ENCODE measurements at places on chromosomes 3 and 15. TPM values are rescaled to one million over a fixed set of nuclear protein-coding genes. Genes with fewer than 3 reads are reported as not detected.

Gene AMIGO3
- total RNA-seq = 0.43 TPM

Gene GPR87
- not detected for total RNA-seq

Gene MOBP
- total RNA-seq = not detected

Gene CDHR4
- total RNA-seq = not detected

Gene COX5A
- total RNA-seq = 195 TPM

DNA sequence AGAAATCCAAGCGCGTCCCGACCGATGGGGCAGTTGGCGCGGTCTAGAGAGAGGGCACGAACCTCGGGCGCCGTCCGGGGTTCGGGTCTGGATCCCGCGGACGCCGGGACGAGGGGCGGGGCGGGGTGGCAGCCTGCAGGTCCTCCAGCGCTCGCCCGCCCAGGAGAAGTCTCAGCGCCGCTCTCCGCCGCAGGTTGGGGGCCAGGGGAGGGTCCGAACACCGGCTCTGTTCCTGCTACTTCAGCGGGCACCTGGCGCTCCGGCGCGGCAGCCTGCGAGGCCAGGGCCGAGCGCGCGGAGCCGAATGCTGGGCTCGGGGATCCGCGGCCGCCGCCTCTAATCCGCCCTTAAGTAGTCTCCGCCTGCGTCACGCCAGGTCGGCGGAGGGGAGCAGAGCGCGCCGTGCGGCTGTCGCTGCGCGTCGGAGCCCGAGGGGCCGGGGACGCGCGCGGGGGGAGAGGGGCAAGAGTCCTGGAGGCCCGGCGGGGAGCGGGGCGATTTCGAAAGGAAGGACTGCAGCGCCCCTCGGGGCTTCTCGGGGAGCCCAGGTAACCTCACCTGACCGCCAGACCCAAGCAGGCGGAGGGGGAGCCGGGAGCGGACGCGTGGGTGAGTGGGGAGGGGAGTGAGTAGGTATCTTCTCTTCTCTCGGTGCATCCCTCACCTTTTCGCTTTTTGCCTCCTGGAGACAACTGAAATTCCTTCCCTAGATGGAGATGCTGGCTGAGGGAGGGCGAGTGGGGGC, at the start of gene GJD2:
TSS of gene GJD2 (minus strand) at position 325 of the 745 bp plus-strand sequence. CDS start 510 bp downstream, outside the sequence.
- no peak for DNase-seq

- no peak for DNase-seq
These were observed 5.5 kb upstream of the ANO10 start for GRCh38 chr3:43627360-43627759.

DNA sequence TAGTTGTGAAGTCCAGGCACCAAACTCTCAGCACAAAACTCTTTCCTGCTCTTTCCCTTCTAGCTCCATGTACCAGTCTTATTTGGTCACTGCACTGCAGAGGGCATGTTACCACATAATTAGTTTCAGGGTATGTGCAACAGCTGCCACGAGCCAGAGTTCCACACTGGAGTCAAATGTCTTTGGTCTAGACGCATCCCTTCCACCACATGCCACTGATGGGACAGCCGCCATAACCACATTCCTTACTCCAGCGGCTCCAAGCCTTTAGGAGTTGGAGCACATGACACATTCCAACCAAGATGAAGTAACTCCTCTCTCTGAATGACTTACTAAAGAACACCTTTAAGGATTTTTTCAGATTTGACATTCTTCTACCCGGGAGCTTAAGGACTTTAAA, 153.4 kb downstream of the ERC2 start:
- DNase-seq = no peak

- DNase-seq = peak; percentile 9
These were observed 5.7 kb downstream of the ESYT3 start for GRCh38 chr3:138440121-138440521.

GRCh38 chr3:178810181-178810580, 261.4 kb downstream of the ZMAT3 start:
- no peak for DNase-seq

- no peak for DNase-seq
These were observed 12.4 kb downstream of the GP5 start for GRCh38 chr3:194386648-194387047.

GRCh38 chr3:72690629-72691028, 157.6 kb downstream of the SHQ1 start:
- DNase-seq = no peak

DNA sequence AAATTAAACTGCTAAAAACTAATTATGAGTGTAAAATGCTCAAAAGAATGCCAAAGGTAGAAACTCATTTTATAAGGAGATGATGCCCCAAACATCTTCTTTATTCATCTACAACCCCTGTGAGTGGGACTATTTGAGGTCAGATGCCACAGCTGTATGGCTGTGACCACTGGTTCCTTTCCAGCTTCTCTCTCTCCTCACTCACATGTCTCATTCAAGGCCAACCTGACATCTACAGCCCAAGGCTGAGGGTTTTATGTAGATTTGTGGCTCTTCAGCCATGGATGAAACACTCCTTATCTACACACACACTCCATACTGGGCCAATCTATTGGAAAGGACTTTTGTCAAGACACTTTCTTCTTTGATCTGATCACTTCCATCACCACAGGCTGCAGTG, 231.3 kb downstream of the KCNMB2 start:
- no peak for DNase-seq

GRCh38 chr3:65927576-65927975, 111.1 kb downstream of the MAGI1 start:
- DNase-seq = no peak

GRCh38 chr3:50185230-50185629, 6.2 kb upstream of the GNAT1 start:
- DNase-seq = no peak

- no peak for DNase-seq
These were observed 105.1 kb downstream of the CHST2 start for GRCh38 chr3:143224716-143225115.

Data from HFFc6 (cell line).